ENCODE measurements at places on chromosomes 1 and 21. TPM values are rescaled to one million over a fixed set of nuclear protein-coding genes. Genes with fewer than 3 reads are reported as not detected.

GRCh38 chr1:36859926-36860325 is 174.4 kb downstream of the GRIK3 start:
- no peak for DNase-seq

DNA sequence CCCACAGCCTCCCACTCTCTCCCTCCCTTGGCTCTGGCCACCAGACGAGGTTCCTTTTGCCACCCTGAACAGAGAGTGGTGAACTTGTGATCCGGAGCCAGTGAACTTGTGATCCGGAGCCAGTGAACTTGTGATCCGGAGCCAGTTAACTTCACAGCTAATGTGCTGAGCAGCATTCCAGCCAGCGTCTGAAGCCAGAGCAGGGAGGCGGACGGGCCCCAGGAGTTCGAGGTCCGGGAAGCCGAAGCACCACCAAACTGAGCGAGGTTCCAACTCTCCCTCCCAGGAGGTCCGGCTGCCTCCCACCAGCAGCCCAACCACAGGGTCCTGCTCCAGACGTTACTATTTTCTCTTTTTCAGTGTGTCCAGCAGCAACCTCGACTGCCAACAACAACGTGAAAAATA is 85.8 kb downstream of the SYF2 start:
- no peak for DNase-seq

Gene OR10Z1
- total RNA-seq, result not detected

- no peak for DNase-seq
Observed at GRCh38 chr1:186762653-186763052, 66.1 kb upstream of the PLA2G4A start.

DNA sequence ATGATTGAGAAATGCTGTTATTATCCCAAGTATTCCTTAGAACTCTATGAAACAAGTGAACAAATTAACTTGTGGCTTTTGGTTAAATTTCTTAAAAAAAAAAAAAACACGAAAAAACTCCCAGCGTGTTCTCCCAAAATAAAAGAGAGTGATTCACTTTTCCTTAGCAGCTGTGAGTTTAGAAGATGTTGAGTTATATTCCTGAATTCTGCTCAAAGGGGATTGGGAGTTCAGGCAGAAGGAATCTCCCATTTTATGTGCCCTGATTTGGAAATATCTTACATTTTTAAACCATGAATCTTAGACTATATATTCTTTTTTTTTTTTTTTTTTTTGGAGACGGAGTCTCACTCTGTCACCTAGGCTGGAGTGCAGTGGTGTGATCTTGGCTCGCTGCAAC is 34.3 kb downstream of the SMG7 start:
- no peak for DNase-seq

DNA sequence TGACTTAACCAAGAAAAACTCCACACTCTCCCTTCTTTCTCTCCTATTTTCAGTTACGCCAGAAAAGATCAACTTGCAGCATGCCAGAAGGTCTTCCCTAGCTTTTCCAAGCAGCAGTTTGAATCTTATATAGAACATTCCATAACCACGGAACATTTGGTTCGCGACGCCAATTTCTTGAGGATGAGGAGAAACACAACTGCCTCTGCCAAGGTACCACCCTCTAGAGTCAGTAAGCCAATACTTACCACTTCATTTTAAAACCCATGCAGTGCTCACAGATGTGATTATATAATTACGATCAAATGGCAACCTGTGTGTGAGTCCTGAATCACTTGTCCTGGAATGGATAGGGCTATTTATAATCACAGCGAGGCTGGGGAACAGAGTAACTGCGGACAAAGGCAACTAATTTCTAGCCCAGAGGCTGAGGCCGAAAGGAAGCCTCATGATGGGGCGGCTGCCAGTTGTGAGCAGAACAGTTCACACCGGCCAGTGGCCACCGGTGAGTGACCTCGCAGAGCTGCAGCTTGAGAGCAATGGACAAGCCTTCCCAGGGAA is 43.2 kb upstream of the BACE2 start:
- no peak for DNase-seq

- DNase-seq, result no peak
Observed at GRCh38 chr1:3714284-3714741, 37.9 kb upstream of the CCDC27 start.

- DNase-seq, result no peak
Observed at GRCh38 chr1:80171631-80172030, 1165.1 kb upstream of the ADGRL4 start.

Gene ADAMTS4
- 41.5 TPM for total RNA-seq

DNA sequence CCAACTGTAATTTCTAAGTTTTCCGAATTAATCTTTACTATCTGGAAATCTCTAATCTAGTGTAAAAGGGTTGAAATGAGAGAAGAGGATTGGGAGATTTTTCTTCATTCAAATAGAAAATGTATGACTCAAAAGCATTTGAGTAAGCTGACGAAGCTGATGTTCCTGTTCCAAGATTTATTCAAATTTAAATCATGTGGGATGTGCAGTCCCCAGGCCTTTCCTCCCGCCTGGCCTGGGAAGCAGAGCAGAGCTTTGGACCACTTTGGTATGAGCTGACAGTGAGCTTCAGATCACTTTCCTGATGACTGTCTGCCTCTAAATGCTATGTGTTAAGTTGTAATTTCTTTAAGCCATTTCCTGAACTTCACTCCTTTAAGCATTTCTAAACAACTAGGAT is 192.0 kb downstream of the DHRS3 start:
- no peak for DNase-seq

GRCh38 chr1:31734582-31735107 is 29.5 kb downstream of the ADGRB2 start:
- DNase-seq, result no peak

Gene ERMAP
- total RNA-seq, result 16.0 TPM

- no peak for DNase-seq
Observed at GRCh38 chr1:169941982-169942830, 48.5 kb upstream of the SCYL3 start.

- DNase-seq, result no peak
Observed at GRCh38 chr1:23627069-23627735, 64.4 kb upstream of the RPL11 start.

DNA sequence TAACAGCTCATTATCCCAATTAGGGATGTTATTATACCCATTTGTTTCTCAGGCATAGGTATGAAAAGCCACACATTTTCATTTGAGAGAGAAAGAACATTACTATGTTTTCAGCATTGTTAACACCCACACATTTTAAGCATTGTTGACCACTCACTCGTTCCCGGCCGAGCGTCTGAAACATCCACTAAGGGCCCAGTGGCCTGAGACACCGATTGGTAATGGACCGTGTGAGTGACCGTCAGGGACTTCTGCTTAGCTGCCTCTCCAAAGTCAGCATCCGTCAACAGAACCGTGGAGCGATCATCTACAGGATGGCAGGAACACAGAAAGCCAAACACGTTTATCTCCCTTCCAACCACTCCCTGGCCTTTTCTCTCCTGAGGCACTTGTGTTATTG is 184.6 kb downstream of the PCP4 start:
- no peak for DNase-seq

DNA sequence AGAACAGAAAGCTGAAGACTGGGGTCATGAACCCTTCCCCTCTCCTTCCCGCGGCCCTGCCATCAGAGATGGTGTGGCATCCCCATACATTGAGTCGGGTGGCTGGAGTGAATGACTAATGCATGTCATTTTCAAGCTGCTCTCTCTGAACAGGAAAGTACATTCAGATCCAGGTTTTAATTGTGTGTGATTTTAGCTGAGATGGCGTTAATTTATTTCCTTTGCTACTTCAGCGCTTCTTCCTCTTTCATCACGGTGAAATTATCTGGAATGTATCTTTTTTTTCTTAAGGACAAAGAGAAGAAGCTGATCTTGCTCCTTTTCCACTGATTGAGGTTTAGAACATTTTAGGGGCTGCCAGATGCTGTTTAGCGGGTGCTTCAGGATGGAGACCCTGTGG is 8.6 kb upstream of the LRRN2 start:
- DNase-seq, result no peak

Gene ZNF691
- total RNA-seq, result 4.7 TPM

GRCh38 chr1:100127226-100127625 is 5.5 kb downstream of the SASS6 start:
- DNase-seq, result no peak

DNA sequence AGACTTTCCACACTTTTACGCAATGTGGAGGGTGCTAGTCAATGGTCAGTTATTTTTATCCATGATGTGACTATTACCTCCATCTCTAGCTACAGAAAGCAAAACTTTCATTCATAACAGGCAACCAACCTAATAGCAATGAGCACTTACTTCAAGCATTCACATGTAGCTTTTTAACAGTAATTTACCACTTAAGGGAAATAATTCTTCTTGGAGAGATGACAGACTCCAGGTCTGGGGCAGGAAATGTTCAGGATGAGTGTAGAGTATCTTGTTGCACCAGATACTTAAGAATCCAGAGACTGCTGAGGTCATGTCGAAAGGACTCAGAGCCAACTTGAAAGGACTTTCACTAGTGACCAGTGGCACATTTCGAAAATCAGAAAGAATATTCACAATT is 347.6 kb downstream of the CHRM3 start:
- DNase-seq, result no peak

Gene FAM177B
- not detected for total RNA-seq

Gene DMRTA2
- total RNA-seq, result not detected

Gene SYT14
- under 0.01 TPM for total RNA-seq

Gene PPM1J
- total RNA-seq, result not detected

- DNase-seq, result no peak
Observed at GRCh38 chr21:33203371-33203724, 26.4 kb upstream of the IFNAR2 start.

Gene RHEX
- not detected for total RNA-seq

Gene KLHDC7A
- total RNA-seq, result 1.4 TPM

Gene GREM2
- total RNA-seq, result 2.1 TPM

Gene FNDC10
- 0.48 TPM for total RNA-seq

Gene KANK4
- 14.5 TPM for total RNA-seq

GRCh38 chr1:35499652-35500176 is 57.5 kb downstream of the KIAA0319L start:
- DNase-seq, result no peak

DNA sequence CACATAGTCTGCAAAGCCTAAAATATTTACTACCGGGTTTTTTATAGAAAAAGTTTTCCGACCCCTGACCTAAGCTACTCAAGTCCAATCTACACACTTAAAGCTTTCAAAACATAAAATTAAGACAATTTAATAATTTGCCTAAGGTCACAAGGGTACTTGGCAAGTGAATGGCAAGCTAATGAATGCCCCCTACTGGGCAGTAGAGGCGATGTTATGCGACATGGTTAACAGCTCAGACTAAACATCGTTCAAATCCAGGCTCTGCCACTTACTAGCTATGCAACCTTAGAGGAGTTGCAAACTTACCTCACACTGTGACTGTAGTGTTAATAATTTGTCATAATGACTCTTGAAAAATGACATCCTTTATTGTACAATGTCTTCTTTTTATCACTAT is 317.2 kb upstream of the NFIA start:
- DNase-seq, result no peak

- peak; percentile 72 for DNase-seq
Observed at GRCh38 chr1:56477164-56478111, 101.9 kb downstream of the PLPP3 start.

GRCh38 chr1:36773827-36774541 is 260.3 kb downstream of the GRIK3 start:
- DNase-seq, result no peak

- no peak for DNase-seq
Observed at GRCh38 chr1:7313081-7313546, 458.0 kb upstream of the VAMP3 start.

Gene LYPD8
- not detected for total RNA-seq

- no peak for DNase-seq
Observed at GRCh38 chr1:3579626-3580025, 31.7 kb downstream of the MEGF6 start.

GRCh38 chr1:178908358-178908757 is 37.5 kb upstream of the ANGPTL1 start:
- DNase-seq, result no peak

Gene TP73
- not detected for total RNA-seq

Gene LCE1E
- not detected for total RNA-seq

GRCh38 chr1:92536980-92537884 is 50.5 kb upstream of the GFI1 start:
- DNase-seq, result no peak

Gene GLMN
- total RNA-seq, result 13.5 TPM

- DNase-seq, result no peak
Observed at GRCh38 chr1:115505148-115505571, 136.6 kb upstream of the VANGL1 start.

DNA sequence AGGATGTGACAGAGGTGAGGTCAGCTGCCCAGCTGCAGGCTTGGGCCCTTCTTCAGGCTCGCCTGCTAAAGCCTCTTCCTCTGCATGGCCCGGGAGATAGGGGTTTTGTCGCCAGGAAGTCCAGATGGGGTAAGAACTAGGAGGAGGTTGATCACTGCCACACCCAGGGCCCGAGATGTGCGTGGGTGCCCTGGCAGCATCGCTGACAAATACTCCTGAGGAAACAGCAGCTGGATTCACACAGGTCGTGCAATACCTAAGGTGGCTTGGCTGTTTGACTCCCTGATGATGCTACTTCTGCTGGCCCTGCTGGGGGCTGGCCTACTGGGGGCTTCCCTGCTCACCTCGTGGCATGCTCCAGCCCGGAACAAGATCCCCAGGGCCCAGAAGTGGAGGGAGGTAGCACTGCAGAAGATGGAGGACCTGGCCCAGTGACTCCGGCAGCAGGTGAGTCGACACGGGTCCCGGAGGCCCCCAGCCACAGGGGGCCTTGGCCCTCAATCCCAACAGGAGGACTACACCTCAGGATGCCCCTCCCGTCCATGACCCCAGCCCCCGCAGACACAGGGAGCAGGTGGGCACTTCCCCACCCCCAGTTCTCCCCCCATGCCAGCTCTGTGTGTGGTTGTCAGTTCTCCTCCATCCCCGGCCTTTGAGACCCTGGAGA is 29.6 kb downstream of the FAAH start:
- no peak for DNase-seq

Gene BEST4
- total RNA-seq, result not detected

- DNase-seq, result no peak
Observed at GRCh38 chr1:186715887-186716809, 35.9 kb upstream of the PTGS2 start.

Gene ATP5IF1
- 103 TPM for total RNA-seq

- DNase-seq, result no peak
Observed at GRCh38 chr1:15736892-15737261, 819 bp downstream of the SLC25A34 start.

- DNase-seq, result no peak
Observed at GRCh38 chr1:151885479-151885878, 23.8 kb downstream of the THEM4 start.

- DNase-seq, result no peak
Observed at GRCh38 chr1:222634180-222635013, 16.5 kb downstream of the MIA3 start.

- no peak for DNase-seq
Observed at GRCh38 chr1:204323887-204324286, 35.8 kb downstream of the PLEKHA6 start.

GRCh38 chr1:211613108-211613947 is 34.4 kb upstream of the SLC30A1 start:
- DNase-seq, result peak; percentile 52

Gene FHAD1
- total RNA-seq, result not detected

- peak; percentile 56 for DNase-seq
Observed at GRCh38 chr1:33161061-33161681, 20.7 kb downstream of the TRIM62 start.

Gene GUCA2B
- not detected for total RNA-seq

Gene ATP5PO
- 132 TPM for total RNA-seq

Gene SLC1A7
- total RNA-seq, result 0.24 TPM

All from uterus (tissue), 4 donors.